ENCODE measurements at places on chromosomes 12 and 14.

GRCh38 chr12:113081873-113082272 lies 25.3 kb downstream of the DTX1 start:
- no peak for DNase-seq

GRCh38 chr12:75471902-75472890 lies 8.4 kb upstream of the GLIPR1 start:
- DNase-seq = no peak

- peak; percentile 65 for DNase-seq
Observed at GRCh38 chr12:54352022-54352531, 12.2 kb downstream of the GPR84 start.

DNA sequence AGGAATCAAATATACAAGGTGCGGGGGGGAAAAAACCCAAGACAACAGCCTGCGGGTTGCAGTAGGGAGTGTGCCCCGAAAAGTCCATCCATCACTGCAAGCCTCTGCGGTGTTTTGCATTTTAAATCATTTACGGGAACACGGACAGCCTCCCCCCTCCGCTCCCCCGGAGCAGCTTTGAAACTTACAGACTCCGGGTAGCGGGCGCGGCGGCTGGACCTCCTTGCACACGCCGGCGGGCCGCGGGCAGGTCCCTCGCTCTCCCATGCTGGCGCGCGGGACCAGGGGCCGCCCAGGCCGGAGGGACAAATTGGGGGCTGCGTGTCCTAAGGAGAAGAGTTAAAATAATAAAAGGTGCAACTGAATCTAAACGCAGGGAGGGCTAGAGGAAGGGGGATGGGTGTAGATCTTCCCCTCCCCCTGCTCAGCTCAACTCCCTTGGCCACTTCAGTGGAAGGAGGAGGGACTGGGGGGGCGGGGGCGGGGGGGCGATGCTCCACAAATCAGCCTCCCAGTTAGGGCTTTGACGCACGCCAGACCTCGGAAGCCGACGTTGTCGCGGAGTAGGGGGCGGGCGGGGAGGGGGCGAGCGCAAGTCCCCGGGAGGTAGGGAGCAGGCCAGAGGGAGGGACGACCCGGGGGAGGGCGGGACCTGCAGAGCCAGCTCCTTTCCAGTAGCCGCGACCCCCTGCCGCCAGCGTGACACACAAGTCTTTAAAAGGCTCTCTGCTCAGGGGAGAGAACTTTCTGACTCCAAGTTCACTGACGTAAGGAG lies at the start of gene KCNJ8:
KCNJ8 (minus strand) TSS at position 349 of the 775 bp plus-strand sequence. CDS start 1,090 bp downstream, outside the sequence.
- peak; percentile 92 for DNase-seq

GRCh38 chr12:92558806-92559205 lies 144.0 kb upstream of the PLEKHG7 start:
- no peak for DNase-seq

DNA sequence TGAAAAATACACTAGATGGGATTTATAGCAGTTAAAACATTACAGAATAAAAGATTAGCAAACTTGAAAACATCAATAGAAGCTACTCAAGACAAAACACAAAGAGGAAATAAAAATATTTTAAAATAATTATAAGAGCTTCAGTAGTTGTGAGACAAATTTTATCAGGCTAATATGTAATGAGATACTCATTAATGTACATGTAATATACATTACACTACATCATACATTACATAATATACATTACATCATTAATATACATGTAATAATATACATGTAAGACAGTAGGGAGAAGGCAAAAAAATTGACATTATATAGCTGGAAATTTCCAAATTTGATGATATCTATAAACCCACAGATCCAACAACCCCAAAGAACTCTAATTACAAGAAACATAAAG lies 249.4 kb upstream of the HMGA2 start:
- no peak for DNase-seq

GRCh38 chr14:37417151-37417550 lies 177.9 kb downstream of the FOXA1 start:
- DNase-seq = no peak

DNA sequence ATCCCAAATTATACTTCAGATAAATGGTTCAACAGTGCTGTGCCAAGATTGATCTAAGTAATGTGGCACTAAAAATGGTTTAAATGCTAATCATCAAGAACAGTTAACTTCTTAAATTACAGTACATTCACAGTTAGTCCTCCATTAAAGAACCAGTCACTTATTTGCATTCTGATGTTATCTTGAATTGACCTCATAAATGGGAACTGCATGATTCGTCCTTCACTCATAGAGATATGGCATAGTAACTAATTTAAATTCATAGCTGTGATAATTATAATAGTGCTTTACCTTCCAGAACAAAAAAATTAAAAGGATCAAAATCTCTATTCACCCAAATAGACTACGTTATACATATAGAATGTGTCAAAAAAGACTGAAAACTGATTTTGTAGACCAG lies 61.1 kb downstream of the COCH start:
- no peak for DNase-seq

DNA sequence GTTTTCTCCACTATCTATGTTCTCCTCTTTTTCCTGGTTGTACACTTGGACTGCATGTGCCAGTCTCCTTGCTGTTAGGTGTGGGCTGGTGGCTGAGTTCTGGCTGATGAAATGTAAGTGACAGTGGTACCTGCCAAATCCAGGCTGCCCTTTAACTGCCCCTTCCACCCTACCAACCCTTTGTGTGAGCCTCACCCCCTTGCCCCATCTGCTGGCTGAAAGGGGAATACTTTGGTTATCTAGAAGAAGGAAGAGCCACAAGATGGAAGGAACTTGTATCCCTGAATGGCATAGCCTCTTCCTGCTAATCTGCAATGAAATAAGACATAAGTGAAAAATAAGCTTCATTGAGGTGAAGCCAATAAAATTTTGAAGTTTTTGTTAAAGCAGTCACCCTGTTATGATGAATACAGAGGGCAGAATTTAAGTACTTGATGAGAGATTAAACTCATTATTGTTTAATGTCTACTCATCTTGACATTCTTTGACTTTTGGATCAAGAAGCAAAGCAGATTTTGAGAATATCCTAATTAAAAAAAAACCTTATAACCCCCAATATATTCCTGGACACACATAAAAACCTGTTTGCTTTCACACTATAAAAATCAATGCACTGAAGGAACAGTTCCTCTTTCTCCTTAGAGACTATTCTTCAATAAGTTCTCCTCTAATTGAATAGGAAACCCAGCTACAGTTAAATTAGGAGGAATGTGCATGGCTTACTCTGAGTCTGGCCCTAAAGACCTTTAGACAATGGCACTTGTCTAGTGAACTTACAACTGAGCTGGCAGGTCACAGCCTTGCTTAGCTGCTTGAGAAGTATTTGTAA lies 262.6 kb upstream of the BTG1 start:
- DNase-seq = peak; percentile 11

GRCh38 chr12:111034886-111035577 lies 114.7 kb upstream of the MYL2 start:
- no peak for DNase-seq

- no peak for DNase-seq
Observed at GRCh38 chr12:1773937-1774655, 46.3 kb upstream of the LRTM2 start.

- DNase-seq = peak; percentile 74
Observed at GRCh38 chr12:70590051-70590450, 47.2 kb downstream of the PTPRB start.

DNA sequence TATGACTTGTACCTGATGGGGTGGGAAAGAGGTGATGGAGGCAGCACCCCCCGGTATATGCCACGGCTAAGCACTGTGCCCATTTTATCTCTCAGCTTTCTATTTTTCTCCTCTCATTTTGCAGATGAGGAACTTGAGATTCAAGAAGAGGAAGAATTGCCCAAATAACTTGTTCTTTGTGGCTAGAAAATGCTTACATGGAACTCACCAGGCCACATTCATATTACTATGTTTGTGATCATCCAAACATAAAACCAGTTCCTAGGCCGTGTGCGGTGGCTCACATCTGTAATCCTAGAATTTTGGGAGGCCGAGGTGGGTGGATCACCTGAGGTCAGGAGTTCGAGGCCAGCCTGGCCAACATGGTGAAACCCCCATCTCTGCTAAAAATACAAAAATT lies 14.5 kb upstream of the PSMD9 start:
- DNase-seq = no peak

DNA sequence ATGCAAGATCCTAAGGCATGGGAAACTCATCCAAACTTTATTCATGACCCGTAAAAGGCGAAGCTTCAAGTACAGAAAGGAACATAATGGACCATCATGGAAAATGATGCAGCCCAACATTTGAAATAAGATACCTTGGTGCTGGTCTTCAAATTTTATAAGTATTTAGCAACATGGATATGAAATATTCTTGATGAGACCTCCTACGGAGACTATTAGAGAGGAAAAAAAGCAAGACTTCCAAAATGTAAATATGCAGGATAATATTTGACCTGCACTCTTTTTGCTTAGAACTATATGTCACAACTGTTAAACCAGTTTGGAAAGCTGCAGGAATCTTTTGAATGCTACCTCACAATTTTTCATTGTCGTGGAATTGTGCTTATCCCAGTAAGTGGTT lies 168.8 kb upstream of the ARID2 start:
- no peak for DNase-seq

DNA sequence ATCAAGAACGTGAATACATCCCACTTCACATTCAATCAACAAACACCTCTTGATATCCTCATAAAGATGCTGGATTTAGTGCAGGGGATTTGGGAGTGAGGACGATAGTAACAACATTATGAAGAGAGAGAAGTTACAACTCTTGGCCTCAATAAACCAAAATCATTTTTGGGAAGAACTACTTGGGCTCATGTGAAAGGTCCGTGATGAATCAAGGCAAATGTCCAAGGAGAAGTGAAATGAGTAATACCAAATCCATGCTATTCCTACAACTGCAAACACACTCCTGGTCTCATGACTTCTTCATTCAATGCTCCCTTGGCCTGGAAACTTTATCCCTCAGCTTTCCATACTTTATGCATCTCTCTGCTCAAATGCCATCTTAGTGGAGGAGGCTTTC lies 162.0 kb upstream of the LMNTD1 start:
- no peak for DNase-seq

- no peak for DNase-seq
Observed at GRCh38 chr12:115191342-115191741, 507.4 kb upstream of the TBX3 start.

GRCh38 chr12:62331306-62331705 lies 71.1 kb downstream of the USP15 start:
- no peak for DNase-seq

DNA sequence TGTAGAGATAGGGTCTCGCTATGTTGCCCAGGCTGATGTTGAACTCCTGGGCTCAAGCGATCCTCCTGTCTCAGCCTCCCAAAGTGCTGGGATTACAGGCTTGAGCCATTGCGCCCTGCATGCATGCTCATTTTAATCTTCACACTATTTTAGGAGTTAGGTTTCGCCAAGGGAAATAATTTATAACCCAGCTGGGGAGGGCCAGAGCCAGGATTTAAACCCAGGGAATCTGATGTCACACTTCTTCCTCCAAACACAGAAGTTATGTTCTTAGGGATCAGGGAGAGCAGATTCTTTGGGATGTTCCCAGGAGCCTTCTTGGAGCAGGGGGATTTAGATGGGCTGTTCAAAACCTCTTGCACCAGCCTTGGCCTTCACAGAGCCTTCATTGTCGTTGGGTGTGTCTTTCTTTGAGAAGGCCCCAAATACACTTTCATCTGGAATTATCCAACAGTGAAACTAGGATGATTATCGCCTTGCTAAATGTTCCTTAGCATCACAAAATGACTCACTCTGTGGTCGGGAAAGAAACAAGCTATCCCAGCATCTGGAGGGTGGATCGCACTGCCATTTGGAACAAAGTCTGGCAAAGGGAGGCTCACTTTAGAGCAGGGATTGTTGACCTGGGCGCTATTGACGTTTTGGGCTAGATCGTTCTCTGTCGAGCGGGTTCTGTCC lies 8.2 kb upstream of the PPP1CC start:
- DNase-seq = no peak

DNA sequence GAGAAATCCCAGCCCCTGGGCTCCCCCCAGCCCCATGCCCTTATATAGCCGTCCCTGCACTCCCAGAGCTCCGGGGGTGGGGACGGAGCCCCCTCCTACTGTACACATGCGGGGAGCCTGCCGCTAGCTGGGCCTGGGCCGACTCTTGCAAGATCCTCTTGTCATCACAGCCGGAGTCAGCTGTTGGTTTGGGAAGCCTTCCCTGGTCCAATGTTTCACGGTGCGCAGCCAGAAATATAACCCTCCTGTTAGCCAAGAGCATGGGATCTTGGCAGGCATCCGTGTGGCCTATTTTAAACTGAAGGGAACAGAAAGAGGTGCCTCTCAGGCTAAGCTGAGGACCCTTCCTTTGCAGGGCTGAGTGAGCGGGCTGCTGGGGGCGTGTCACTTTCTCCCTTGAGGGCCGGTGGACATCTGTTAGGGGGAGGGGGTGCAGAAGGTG lies 175.3 kb downstream of the TSPAN9 start:
- DNase-seq = peak; percentile 81

GRCh38 chr14:74973003-74973653 lies 17.7 kb upstream of the PGF start:
- peak; percentile 75 for DNase-seq

GRCh38 chr12:14841761-14842160 lies 1.6 kb downstream of the ART4 start:
- DNase-seq = peak; percentile 71

DNA sequence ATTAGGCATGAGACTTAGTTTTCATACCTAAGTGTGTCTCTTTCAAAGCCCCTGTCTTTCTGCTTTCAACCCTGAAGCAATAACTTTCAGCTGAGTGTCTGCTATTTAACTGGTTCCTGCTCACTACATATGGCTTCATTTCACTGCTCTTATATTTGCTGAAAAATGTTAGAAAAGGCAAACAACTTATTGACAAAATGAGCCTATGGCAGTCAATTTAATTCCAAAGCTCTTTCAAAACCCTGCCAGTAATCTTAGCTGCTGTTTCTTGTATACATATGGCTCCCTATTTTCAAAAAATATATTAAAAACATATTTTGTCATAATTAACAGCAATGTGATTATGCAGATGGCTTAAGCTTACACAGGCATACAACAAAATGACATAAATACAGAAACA lies 334.1 kb upstream of the MGAT4C start:
- no peak for DNase-seq

GRCh38 chr12:27900920-27901879 lies 71.3 kb downstream of the PTHLH start:
- DNase-seq = no peak

- no peak for DNase-seq
Observed at GRCh38 chr12:105993766-105994555, 144.8 kb downstream of the NUAK1 start.

- no peak for DNase-seq
Observed at GRCh38 chr12:125604976-125605375, 539.7 kb downstream of the AACS start.

DNA sequence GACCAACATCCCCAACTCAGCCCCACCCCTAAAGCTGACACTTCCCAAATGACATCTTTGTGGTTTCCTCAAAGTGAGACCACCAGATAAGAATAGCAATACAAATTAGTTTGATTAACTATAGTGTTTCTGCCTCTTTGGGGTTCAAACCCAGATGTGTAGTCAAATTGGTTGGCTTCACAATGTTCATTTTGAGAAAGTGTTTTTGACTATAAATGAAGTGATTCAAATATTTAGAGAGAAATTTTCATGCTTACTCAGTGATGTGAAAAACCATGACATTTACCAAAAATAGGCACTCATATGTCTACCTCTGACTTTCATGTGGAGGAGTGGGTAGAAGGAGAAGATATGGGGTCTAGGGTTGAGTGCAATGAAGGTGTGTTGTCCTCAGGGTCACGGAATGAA lies 218.4 kb downstream of the BCAT1 start:
- DNase-seq = no peak

- DNase-seq = no peak
Observed at GRCh38 chr14:52949711-52950409, 990 bp downstream of the FERMT2 start.

Data from heart right ventricle (tissue), 16 donors.